ENCODE measurements at places on chromosomes 6 and 20.

GRCh38 chr20:6012179-6012578 lies 41.7 kb downstream of the LRRN4 start:
- H3K36me3 ChIP-seq = peaks cover 57% of the 10 kb centered on the region
- peaks cover 42% of the 10 kb centered on the region for H3K4me1 ChIP-seq
- H3K4me3 ChIP-seq = no peak overlapping the region
- DNase-seq = no peak

- H3K36me3 ChIP-seq = no peaks in the 10 kb centered on the region
- DNase-seq = no peak
- H3K4me3 ChIP-seq = no peak overlapping the region
Observed at GRCh38 chr20:10679269-10679668, 5.5 kb upstream of the JAG1 start.

DNA sequence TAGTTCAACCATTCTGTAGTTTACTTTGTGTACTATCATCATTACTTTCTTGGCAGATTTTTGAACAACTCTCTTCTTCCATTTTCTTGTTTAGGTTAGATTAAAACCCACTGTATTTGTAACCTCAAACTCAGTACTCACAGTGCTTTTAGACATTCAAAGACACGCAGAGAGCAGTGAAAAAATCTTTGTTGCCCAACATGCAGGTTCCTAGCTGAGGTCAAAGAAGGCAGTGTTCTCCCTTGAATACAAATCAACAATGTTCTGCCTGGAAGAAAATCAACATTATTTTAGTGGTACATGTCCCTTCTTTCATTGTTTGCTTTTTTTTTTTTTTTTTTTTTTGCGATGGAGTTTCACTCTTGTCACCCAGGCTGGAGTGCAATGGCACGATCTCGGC lies 11.2 kb downstream of the CYB5R4 start:
- no peaks in the 10 kb centered on the region for H3K27me3 ChIP-seq
- H3K4me1 ChIP-seq = peaks cover 19% of the 10 kb centered on the region
- peaks cover 45% of the 10 kb centered on the region for H3K36me3 ChIP-seq
- no peak overlapping the region for H3K4me3 ChIP-seq
- no peak for DNase-seq

DNA sequence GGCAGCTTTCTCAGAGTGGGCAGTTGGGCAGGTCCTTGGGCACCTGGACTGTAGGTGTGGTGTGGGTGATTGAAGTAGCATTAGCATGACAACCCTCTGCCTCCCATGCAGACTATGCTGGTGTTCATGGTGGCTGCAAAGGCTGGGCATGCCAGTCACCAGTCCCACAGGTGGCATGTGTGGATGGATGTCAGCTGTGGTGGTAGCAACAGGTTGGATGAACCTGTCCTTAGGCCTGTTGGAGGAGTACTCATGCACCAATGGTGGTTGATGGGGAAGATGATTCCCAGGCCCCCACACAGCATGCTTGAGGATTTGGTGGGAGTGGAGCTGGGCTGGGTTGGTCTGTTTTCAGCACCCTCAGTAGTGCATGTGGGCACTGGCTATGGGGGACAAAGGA lies 251.1 kb downstream of the PAX1 start:
- H3K4me1 ChIP-seq = no peaks in the 10 kb centered on the region
- H3K36me3 ChIP-seq = no peaks in the 10 kb centered on the region
- no peak overlapping the region for H3K27ac ChIP-seq
- no peak for DNase-seq
- H3K27me3 ChIP-seq = no peaks in the 10 kb centered on the region
- no peak overlapping the region for H3K4me3 ChIP-seq

GRCh38 chr20:6355754-6356451 lies 233.1 kb upstream of the FERMT1 start:
- no peaks in the 10 kb centered on the region for H3K4me1 ChIP-seq
- no peaks in the 10 kb centered on the region for H3K27me3 ChIP-seq
- H3K36me3 ChIP-seq = no peaks in the 10 kb centered on the region

GRCh38 chr20:62062661-62063314 lies 2.9 kb downstream of the TAF4 start:
- no peak overlapping the region for H3K27ac ChIP-seq
- peak overlapping the region; percentile 74 for H3K4me3 ChIP-seq
- no peaks in the 10 kb centered on the region for H3K27me3 ChIP-seq

- no peak overlapping the region for H3K27ac ChIP-seq
- H3K27me3 ChIP-seq = peaks cover 8% of the 10 kb centered on the region
- no peak overlapping the region for H3K4me3 ChIP-seq
- DNase-seq = no peak
- no peaks in the 10 kb centered on the region for H3K36me3 ChIP-seq
Observed at GRCh38 chr6:35152067-35152707, 11.0 kb upstream of the TCP11 start.

GRCh38 chr6:139888681-139889122 lies 514.3 kb upstream of the CITED2 start:
- no peak for DNase-seq
- no peaks in the 10 kb centered on the region for H3K36me3 ChIP-seq
- H3K27me3 ChIP-seq = peaks cover 6% of the 10 kb centered on the region
- no peak overlapping the region for H3K27ac ChIP-seq
- no peak overlapping the region for H3K4me3 ChIP-seq

DNA sequence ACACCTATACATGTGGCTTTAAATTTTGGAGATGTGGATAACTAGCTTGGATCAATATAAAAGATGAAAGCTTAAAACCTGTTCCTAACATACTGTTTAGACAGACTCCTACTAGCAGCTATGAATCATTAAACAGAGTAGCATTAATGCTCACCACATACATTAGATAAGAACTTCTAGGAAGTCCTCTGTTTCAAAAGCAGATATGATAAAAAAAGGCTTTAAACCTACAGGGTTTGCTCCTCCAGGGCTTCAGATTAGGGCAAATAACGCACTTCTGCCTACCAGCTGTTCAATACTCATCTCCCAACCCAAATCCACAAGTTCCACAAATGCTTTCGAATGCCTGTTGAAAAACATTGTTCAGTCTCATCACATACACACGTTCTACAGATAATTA lies 1.5 kb downstream of the REPS1 start:
- H3K27me3 ChIP-seq = no peaks in the 10 kb centered on the region
- H3K4me1 ChIP-seq = peaks cover 12% of the 10 kb centered on the region
- peak overlapping the region; percentile 89 for H3K27ac ChIP-seq
- peak overlapping the region; percentile 87 for H3K4me3 ChIP-seq
- peaks cover 2% of the 10 kb centered on the region for H3K36me3 ChIP-seq

DNA sequence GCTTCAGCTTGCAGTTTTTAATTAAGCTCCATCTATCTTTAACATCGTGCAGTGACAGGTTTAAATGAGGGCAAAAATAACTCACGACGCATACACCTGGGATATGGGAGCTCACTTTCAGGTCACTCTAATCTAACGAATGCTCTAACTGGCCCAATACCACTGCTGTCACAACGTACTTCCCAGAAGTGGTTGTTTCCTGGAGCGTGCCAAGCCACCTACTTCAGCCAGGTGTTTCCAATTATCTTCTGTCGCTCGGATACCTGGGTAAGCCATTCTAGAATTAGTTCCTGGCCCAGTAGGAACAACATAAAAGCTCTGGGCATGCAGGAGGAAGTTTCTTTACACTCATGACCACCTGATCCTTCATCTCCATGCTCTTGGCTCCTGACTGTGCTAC lies 147.4 kb downstream of the FOXC1 start:
- H3K27ac ChIP-seq = no peak overlapping the region
- no peaks in the 10 kb centered on the region for H3K27me3 ChIP-seq
- no peak for DNase-seq
- H3K36me3 ChIP-seq = peaks cover 20% of the 10 kb centered on the region
- H3K4me3 ChIP-seq = no peak overlapping the region

- peaks cover 4% of the 10 kb centered on the region for H3K36me3 ChIP-seq
- DNase-seq = no peak
- H3K4me3 ChIP-seq = no peak overlapping the region
- no peaks in the 10 kb centered on the region for H3K27me3 ChIP-seq
- peaks cover 22% of the 10 kb centered on the region for H3K4me1 ChIP-seq
Observed at GRCh38 chr6:43494321-43494720, 15.8 kb downstream of the LRRC73 start.

- no peak overlapping the region for H3K4me3 ChIP-seq
- H3K36me3 ChIP-seq = no peaks in the 10 kb centered on the region
- H3K27me3 ChIP-seq = no peaks in the 10 kb centered on the region
- no peak overlapping the region for H3K27ac ChIP-seq
- no peaks in the 10 kb centered on the region for H3K4me1 ChIP-seq
Observed at GRCh38 chr20:11338496-11339306, 579.0 kb upstream of the BTBD3 start.

- H3K4me3 ChIP-seq = no peak overlapping the region
- no peaks in the 10 kb centered on the region for H3K36me3 ChIP-seq
- peaks cover 4% of the 10 kb centered on the region for H3K4me1 ChIP-seq
- peaks cover 20% of the 10 kb centered on the region for H3K27me3 ChIP-seq
Observed at GRCh38 chr20:4227085-4227821, 211.9 kb upstream of the RNF24 start.

DNA sequence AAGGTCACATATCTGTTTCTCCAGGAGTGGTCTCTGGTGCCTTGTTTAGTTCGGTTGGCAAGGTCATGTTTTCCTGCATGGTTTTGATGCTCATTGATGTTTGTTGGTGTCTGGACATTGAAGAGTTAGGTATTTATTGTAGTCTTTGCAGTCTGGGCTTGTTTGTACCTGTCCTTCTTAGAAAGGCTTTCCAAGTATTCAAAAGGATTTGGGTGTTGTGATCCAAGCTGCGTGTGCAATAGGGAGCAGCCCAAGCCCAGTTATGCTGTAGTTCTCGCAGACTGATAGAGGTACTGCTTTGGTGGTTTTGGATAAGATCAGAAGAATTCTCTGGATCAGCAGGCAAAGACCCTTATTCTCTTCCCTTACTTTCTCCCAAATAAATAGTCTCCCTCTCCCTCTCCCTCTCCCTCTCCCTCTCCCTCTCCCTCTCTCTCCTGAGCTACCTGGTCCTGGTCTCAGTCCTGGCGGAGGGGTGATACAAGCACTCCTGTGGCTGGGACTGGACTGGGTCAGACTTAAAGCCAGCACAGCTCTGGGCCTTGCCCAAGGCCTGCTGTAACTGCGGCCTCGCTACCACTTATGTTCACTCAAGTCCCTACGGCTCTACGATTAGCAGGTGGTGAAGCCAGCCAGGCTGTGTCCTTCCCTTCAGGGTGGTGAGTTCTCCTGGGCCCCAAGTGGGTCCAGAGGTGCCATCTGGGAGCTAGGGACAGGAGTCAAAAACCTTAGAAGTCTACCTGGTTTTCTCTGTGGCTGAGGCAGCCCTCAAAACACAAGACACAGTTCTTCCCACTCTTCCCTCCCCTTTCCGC lies 27.3 kb upstream of the GRM4 start:
- H3K4me3 ChIP-seq = no peak overlapping the region
- peaks cover 11% of the 10 kb centered on the region for H3K4me1 ChIP-seq
- H3K27ac ChIP-seq = no peak overlapping the region
- no peaks in the 10 kb centered on the region for H3K36me3 ChIP-seq

- DNase-seq = no peak
- peaks cover 6% of the 10 kb centered on the region for H3K4me1 ChIP-seq
- H3K27ac ChIP-seq = no peak overlapping the region
Observed at GRCh38 chr6:14468647-14469321, 351.2 kb downstream of the CD83 start.

DNA sequence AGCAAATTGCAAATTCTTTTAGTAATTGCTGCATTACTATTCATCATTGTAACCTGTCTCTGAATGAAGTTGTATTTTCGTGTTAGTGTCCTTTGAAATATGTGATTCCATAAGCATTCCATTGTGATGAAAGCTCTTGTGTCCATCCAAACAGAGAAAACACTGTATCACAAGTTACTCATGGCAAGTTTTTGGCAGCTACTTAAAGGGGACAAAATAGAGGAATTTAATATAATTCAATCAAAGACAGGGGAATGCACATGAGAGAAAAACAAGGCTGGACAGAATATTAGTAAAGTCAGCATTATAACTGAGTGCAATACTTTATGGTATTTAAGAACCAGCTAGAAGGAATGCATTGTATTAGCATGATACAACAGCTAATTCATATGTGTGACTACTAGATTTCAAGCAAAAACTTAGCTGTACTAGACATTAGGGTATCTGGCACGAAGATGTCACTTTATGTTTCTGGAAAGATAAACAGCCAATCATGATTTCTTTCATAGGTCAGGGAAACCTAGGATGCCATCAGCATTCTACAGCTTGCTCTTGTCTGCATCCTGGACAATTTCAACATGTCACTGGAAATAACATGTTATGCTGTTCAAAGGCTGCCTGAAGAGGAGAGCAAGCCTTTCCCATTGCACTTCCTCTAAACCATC lies 270.6 kb upstream of the MARCKS start:
- no peak for DNase-seq
- no peak overlapping the region for H3K27ac ChIP-seq
- H3K4me1 ChIP-seq = no peaks in the 10 kb centered on the region
- H3K36me3 ChIP-seq = no peaks in the 10 kb centered on the region

DNA sequence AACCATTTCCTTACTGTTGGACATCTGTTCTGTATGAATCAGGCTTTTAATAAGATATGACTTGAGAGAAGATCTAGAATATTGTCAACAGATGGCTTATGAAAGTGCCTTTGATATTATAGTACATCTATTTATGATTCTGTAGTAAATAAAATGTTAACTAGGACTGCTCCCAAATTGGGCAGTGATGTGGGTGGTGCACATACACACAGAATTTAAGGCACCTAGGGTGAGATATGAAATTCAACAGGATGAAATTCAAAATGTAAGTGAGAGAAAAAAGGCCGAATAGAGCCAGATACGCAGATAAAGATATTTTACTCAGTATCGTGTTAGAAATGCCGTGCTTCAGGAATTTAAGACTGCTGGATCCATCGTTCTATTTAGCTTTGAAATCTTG lies 26.3 kb downstream of the FAM50B start:
- no peak for DNase-seq
- peaks cover 4% of the 10 kb centered on the region for H3K27me3 ChIP-seq
- no peaks in the 10 kb centered on the region for H3K36me3 ChIP-seq
- H3K4me3 ChIP-seq = no peak overlapping the region
- H3K27ac ChIP-seq = no peak overlapping the region

GRCh38 chr6:4441981-4442434 lies 306.6 kb upstream of the ECI2 start:
- no peak for DNase-seq
- no peak overlapping the region for H3K27ac ChIP-seq
- H3K4me1 ChIP-seq = no peaks in the 10 kb centered on the region
- peaks cover 4% of the 10 kb centered on the region for H3K27me3 ChIP-seq
- H3K36me3 ChIP-seq = no peaks in the 10 kb centered on the region

- no peak overlapping the region for H3K4me3 ChIP-seq
- H3K27ac ChIP-seq = no peak overlapping the region
- H3K27me3 ChIP-seq = peaks cover 10% of the 10 kb centered on the region
- no peaks in the 10 kb centered on the region for H3K36me3 ChIP-seq
- peaks cover 6% of the 10 kb centered on the region for H3K4me1 ChIP-seq
Observed at GRCh38 chr20:45105317-45105716, 4.4 kb upstream of the KCNS1 start.

GRCh38 chr6:30483677-30484279 lies 5.5 kb upstream of the HLA-E start:
- H3K4me3 ChIP-seq = no peak overlapping the region
- no peaks in the 10 kb centered on the region for H3K36me3 ChIP-seq
- H3K27ac ChIP-seq = no peak overlapping the region
- no peak for DNase-seq

- H3K27me3 ChIP-seq = no peaks in the 10 kb centered on the region
- H3K4me3 ChIP-seq = no peak overlapping the region
- no peaks in the 10 kb centered on the region for H3K36me3 ChIP-seq
Observed at GRCh38 chr6:69542494-69542893, 254.3 kb downstream of the LMBRD1 start.

Measured in activated CD4-positive, alpha-beta T cell treated with anti-CD3 and anti-CD28 coated beads for 36 hours (primary cell).